Activated CD8-positive, alpha-beta memory T cell treated with anti-CD3 and anti-CD28 coated beads for 48 hours (primary cell): ENCODE measurements at places on chromosomes 12 and 14.

GRCh38 chr14:95320955-95321600 lies 1.4 kb upstream of the CLMN start:
- no peak for DNase-seq

DNA sequence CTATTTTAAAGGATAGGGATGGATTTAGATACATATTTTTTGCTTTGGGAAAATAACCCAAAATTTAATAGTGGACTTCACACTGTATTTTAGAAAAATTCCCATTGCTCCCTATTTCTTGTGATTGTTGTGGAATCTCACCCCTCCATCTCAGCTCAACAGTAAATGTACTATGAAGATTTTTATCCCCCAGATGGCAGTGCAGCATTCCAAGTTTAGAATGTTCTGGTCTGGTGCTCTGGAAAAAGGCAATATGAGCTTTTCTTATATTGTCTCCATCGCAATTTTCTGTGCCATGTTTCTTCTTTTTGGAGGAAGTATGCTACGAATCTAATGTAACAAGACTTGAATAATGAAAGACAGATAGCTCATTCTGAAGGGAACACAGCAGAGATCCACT lies 471.7 kb upstream of the SYT1 start:
- DNase-seq = no peak

DNA sequence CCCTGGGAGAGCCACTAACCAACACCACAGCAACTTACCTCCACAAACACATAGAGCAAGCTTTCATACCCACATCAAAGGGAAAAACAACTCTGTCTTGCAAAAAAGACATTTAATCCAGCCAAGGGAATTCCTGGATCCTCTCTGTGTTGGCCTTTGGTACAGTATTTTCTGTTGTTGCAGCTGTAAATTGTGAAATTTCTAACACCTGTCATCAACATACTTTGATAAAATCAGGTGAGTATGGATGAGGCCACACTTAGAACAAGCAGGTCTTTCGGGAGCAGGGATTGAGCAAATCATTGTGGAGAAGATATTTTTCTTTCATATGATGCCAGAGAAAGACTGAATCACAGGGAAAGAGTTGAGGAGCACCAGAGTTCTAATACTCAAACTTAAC lies 89.3 kb downstream of the SPTSSA start:
- DNase-seq = no peak

DNA sequence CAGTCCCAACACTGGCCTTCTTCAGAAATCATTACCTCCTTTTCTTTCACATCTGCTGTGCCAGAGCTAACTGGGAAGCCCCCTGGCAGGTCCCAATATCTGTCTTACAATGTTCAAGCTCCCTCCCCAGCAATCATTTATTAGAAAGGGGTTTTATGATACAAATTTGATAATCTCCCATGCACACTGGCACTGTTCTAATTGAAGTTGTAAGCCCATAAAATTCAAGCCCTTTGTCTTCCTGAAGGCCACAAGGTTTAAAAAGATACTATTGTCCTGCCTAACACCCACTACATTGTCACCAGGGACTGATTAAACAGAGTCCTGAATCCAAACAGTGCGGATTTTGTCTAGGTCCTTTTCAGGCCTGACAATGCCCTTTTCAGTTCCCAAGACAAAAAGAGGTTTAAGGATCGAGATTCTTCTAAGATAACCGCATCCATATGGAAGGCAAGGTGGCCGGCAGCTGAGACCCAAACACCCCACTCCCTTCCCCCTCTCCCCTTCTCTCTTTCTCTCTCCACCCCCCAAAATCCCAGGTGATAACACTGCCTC lies 3.3 kb downstream of the NKX2-8 start:
- DNase-seq = no peak

DNA sequence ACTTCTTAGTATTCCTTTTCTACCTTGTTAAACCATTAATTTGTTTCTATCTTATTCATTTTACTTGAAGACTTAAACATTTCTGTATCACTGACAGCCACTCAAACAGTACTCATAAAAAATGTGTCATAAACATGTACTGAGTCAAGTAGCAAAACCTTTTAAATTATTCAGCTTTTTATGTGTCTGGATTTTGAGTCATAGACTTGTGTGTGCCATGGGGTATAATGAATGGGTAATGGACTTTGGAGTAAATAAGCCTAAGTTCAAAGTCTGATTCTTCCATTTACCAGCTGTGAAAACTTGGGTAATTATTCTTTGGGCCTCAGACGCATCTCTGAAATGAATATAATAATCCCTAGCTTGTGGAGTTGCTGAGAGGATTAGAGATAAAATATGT lies 199.0 kb downstream of the RAD51B start:
- DNase-seq = no peak

DNA sequence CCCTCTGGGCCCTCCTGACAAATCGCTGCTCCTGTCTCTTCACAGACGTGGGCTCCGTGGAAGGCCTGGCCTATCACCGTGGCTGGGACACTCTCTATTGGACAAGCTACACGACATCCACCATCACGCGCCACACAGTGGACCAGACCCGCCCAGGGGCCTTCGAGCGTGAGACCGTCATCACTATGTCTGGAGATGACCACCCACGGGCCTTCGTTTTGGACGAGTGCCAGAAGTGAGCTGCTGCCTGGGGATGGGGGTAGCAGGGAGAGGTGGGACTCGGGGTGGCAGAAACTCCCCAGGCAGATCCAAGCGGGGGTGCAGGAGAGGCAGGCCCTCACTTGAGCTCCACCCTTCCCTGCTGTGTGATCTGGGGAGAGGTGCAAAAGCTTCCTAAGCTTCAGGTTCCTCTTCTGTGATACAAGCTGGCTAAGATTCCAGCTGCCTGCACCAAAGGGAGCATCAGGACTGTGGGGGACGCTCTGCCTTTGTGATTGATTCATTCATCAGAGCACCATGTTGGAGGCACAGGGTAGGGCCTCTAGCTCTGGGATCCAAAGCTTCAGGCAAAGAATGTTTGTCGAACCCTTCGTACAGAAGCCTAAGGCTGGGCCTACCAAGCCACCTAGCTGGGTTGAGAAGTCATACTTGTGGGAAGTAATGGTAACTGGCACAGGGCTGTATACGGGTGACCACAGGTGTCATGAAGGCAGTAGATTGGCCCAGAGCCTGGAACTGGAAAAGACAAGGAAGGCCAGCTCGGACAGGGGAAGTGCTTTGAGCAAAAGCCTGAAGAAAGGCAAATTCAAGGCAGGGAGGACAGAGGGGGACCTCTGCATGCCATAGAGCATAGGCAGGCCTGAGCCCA lies 29.1 kb upstream of the NXPH4 start:
- no peak for DNase-seq

- DNase-seq = no peak
Observed at GRCh38 chr12:92065639-92066038, 80.0 kb downstream of the BTG1 start.

DNA sequence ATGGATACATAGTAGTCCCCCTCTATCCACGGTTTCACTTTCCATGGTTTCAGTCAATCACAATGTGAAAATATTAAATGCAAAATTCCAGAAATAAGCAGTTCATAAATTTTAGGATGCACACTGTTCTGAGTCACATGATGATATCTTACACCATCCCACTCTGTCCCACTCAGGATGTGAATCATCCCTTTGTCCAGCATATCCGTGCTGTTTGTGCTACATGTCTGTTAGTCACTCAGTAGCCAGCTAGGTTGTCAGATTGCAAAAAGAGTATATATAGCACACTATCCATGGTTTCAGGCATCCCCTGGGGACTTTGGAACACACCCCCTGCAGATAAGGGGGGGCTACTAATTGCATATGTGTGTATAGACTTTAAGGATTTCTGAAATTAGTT lies 8.1 kb upstream of the NAA30 start:
- DNase-seq = no peak

DNA sequence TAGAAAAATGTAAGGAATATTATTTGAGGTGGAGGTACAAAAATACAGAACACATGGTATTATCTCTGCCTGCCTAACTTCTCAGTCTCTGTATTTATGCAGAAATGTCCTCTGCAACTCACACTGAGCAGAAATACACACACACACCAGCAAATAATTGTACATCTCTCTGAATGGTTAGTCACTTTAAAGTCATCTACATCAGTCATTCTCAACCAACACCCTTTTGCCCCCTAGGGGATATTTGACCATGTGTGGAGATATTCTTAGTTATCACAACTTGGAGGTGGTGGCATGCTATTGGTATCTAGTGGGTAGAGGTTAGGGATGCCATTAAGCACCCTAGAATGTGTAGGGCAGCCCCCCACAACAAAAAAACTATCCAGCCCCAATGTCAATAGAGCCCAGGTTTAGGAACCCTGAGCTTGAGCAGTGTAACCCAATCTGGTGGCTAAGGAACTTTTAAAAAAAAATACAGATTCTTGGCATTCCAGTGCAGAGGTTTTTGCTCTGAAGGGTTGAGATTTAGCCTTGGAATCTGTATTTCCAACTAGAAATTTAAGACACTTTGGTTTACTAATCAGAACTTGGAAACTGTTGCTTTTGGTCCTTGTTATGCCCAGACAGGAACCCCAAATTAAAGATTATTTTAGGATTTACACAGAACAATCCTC lies 183.8 kb downstream of the TBX5 start:
- DNase-seq = no peak

GRCh38 chr12:21483531-21483930 lies 17.9 kb downstream of the RECQL start:
- DNase-seq = no peak

- no peak for DNase-seq
Observed at GRCh38 chr14:95039993-95040348, 117.4 kb downstream of the DICER1 start.

DNA sequence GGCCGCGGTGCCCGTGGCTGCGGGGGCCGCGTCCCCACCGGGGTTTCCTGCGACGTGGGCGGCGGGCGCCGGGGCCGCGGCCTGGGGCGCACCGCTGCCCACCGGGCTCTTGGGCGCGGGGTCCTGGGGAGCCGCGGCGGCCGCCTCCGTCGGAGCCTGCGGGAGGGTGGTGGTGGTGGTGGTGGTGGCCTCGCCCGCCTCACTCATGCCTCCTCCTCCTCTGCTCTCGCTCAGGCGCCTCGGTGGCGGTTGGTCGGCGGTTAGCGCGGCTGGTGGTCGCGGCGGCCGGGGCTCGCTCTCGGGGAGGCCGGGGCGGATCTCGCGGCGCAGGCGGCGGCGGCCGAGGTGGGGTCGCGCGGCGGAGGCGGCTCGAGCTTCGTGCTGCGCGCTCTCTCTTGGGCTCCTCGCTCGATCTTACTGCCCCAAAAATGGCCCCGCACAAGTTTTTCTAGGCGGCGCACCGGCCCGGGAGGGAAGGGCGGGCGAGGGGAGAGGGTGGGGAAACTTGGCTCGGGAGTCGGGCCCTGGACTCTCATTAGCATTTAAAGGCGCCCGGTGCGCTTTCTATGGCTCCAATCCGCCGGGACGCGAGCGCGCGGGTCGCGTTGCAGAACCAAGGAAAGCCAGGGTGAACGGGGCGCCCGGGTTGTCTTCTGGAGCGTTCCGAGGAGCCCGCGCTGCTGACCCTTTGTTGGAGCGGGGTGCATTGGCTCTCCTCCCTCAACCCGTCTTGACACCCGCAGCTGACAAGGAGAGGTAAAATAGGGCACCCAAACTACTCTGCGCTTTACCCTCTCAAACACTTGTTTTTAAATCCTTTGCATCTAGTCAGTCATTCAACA lies at the start of gene YBX3:
Gene YBX3 (minus strand): TSS at position 419 of the 842 bp plus-strand sequence. CDS start 212 bp downstream, at position 207.
- DNase-seq = peak; percentile 27

- no peak for DNase-seq
Observed at GRCh38 chr14:93239869-93240677, 33.0 kb downstream of the UBR7 start.

GRCh38 chr14:65261946-65262345 lies 150.6 kb upstream of the FUT8 start:
- DNase-seq = no peak

GRCh38 chr12:132608231-132609171 lies 1.9 kb downstream of the LRCOL1 start:
- no peak for DNase-seq

- DNase-seq = no peak
Observed at GRCh38 chr14:90669731-90670130, 146.5 kb downstream of the TTC7B start.

DNA sequence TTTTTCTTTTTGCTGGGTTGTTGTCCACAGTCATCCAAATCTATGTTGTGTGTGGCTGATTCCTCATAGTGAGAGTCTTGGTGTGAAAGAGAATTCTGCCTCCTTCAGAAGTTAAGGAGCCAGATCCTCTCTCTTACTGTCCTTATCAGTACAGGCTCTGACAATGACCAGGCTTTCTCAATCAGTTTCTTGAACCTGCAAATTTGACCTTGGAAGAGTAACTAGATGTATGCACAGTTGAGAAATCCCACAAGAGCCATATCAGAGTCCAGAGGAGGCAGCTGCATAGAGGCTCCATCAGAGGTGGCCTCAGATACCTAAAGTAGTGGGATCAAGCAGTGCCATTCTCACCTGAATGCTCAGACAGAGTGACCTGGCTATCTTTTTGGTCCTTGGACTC lies 5.5 kb upstream of the GALC start:
- no peak for DNase-seq

GRCh38 chr12:52007982-52008510 lies 1.3 kb downstream of the TAMALIN start:
- DNase-seq = no peak

DNA sequence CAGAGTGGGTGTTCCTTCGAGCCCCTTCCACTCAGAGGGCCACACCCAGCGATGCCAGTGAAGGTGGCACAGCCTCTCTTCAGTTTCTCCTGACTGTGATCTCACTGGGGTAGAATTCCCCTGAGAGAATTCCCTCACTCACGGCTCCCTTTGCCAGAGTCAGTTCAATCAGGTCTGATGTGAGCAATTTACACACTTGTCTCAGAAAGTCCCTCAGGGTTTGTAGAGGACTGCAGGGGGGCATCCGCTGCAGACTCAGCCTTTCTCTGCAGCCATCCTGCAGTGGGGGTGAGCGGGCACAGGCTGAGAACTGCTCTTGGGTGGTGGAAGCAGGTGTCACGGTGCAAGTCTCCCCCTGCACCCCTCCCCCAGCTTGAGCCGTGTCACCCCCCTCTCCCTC lies 205.4 kb upstream of the PRMT8 start:
- no peak for DNase-seq

DNA sequence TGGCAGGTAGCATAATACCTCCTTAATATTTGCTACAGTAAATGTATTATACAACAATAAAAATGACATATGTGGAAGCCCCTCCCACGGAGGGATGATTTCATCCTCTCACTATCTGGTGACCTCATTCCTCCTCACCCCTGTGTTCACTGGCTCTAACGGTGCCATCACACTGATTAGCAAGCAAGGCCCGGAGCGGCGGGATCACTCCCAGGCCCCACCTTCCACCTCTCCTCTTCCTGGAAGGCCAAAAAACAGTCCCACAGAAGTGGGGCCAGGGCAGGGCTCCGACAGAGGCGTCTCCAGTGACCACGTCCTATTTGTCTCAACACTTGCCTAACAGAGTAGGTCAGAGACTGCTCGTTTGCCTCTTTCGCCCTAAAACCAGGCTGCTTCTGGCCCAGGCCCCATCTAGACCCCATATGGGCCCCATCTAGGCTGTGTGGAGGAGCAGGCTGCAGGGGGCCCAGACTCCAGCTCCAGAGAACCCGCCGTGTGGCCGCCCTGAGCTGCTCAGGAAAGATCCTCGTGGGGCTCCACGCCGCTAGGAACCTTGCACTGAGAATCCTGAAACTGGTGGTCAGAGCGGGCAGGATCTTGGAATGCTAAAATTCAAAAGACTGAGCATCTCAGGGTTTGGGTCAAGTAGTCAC lies 3.7 kb downstream of the SELPLG start:
- DNase-seq = no peak
